Esophagus squamous epithelium (tissue), 5 donors: ENCODE measurements at places on chromosomes 5 and 9.

DNA sequence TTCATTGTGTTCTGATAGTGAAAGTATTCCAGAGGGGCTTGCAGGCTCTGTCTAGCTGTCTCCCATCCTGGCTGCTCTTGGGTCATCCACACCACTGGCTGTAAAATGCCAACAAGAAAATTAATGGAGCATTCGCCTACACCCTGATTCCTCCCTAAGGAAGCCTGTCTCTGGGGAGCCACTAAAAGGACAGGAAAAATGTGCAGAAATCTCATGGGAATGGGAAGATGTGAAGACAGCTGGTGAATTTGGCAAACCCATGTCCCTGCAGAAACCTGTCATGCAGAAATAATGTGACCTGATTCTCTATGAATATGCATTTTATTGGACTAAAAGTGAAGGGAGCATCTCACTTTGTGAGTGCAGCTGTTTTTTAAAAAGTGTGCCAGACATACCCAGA lies 265.6 kb downstream of the TUSC1 start:
- DNase-seq: no peak

DNA sequence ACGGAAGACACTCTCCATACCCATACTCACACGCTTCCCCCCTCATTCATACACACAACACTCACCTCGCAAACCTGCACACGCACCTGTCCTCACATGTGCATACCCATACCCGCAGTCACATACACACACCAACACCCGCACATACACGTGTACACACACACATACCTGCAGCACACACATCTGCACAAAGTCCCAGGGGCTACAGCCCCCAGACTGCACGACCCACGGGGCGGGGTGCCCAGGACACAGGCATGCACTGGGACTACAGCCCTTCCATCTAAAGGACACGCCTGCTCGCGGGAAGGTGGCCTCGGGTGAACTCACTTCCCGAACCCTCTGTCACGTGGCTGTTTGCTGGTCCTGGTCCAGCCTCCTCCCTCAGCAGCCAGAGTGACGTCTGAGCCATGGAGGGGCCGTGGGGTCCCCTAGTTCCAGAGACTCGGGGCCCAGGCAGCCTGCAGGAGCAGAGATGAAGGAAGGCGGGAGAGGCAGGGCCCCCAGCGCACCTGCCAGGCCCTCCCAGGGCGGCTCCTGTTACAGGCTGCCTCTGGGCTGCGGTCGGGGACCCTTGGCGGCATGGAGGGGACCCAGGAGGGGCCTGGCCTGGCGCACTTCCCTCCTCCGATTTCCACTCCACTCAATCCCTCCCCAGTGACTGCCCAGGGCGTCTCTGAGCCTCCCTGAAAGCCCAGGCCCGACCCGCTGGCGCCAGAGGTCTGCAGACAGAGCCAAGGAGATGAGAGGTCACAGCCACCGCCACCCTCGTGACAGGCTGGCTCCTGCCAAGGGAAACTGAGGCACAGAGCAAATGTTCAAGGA lies 8.1 kb downstream of the SLC12A7 start:
- DNase-seq: no peak

- DNase-seq: no peak
Observed at GRCh38 chr5:84885485-84886258, 501.0 kb upstream of the EDIL3 start.

- no peak for DNase-seq
Observed at GRCh38 chr5:110916381-110917049, 155.0 kb upstream of the TSLP start.

DNA sequence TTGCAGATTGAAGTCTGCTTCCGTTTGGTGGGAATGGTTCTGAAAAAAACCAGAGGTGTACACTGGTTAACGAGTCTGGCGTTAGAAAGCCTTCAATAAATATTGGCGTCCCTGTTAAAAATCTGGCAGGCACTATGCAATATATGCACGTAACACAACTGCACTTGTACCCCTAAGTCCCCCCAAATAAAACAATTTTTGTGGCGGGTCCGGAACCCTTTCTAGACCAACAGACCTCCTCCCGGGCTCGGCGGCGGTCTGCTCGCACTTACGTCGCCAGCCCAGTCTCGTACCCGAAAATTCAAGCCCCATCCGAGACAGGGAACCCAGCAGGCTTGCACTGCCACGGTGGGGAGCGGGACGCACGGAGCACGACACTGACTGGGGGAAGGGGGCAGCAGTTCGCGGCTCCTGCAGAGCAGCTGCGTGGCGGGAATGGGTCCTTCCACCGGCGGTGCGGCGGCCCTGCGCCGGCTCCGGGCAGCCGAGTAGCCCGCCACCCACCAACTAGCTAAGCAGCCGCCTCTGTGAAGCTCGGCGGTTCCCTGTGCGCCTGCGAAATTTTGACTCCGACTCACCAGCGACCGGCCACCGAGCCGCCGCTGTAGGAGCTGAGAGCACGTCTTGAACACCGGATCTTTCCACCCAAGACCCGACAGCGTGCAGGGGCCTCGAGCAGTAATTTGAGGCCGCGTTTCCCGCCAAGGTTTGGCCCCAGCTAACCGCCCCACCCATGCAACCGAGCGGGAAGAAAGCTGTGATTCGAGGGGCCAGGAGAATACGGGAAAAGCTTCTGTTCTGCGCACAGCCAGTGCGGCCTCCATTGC lies 3.9 kb downstream of the MCIDAS start:
- no peak for DNase-seq

DNA sequence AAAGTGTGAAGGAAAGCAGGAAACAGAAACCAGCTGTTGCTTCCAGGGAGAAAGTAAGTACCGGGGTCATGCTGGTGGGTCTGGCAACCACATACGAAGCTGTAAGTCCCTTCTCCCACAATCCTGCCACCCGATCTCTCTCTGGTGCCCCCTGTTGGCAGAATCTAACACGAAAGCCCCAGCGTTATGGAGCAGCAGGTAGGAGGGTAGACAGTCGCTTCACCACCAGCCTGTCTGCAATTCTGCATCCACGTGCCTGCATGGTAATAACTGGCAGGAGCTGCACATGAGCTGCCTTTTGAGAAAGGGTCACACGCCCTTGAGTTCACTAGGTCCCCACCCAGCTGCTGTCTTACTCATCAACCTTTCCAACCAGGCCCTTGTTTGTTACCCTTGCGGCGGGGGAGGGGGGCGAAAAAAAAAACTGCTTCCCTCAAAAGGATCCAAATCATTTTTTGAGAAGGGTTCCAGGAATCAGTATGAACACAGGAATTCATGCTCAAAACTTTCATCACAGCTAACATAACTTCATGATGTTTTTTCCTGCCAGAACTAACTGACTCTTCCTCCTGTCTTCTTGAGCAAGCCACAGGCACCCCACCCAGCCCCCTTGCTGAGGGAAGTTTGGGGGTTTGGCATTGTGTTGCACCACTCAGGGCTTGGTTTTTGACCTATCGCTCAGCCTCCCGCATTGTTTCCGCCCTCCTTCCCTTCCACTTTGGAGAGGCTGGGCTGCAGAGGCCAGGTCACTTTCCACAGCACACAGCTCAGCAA lies 19.6 kb upstream of the TMEM252 start:
- DNase-seq: no peak

- no peak for DNase-seq
Observed at GRCh38 chr5:38672059-38672788, 115.8 kb upstream of the LIFR start.

DNA sequence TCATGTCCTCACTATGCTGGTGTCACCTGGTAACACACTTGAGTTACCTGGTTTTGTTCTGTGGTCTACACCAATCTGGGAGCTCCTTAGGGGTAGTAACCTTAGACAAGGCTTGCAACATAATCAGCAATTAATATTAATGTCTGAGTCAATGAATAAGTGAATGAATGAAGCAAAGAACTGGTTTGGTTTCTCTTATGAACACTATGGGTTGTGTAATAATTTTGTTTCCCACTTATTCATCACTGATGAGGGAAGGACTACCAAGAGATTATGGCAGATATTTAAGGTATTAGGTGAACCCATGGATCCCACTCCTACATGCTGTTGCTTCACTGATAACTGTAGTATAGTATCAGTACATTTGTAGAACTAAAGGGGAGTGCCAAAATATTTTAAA lies 116.0 kb downstream of the SLC12A2 start:
- DNase-seq: no peak

- DNase-seq: no peak
Observed at GRCh38 chr9:117379341-117379740, 35.5 kb downstream of the ASTN2 start.

GRCh38 chr5:51039424-51040329 lies 343.6 kb upstream of the ISL1 start:
- DNase-seq: no peak

- no peak for DNase-seq
Observed at GRCh38 chr5:131084436-131084835, 80.6 kb downstream of the HINT1 start.

DNA sequence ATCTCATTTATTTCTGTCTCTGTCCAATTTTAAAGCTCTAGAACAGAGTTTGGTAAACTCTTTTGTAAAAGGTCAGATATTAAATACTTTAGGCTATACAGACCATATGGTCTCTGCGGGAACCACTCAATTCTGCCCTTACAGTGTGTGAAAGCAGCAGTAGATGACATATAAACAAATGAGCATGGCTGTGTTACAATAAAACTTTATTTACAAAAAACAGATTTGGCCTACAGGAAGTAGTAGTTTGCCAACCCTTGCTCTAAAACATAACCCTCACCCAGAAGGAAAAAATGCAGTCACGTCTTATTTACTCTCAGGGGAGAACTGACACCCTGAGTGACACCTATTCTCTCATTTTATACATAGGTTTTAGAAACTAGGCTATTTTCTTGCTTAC lies 220.4 kb downstream of the DEPDC1B start:
- DNase-seq: no peak

GRCh38 chr9:136443087-136443486 lies 3.4 kb upstream of the INPP5E start:
- DNase-seq: no peak

GRCh38 chr5:55303238-55303690 lies 4.2 kb downstream of the DHX29 start:
- no peak for DNase-seq

- no peak for DNase-seq
Observed at GRCh38 chr9:129983891-129984290, 59.1 kb downstream of the FNBP1 start.

DNA sequence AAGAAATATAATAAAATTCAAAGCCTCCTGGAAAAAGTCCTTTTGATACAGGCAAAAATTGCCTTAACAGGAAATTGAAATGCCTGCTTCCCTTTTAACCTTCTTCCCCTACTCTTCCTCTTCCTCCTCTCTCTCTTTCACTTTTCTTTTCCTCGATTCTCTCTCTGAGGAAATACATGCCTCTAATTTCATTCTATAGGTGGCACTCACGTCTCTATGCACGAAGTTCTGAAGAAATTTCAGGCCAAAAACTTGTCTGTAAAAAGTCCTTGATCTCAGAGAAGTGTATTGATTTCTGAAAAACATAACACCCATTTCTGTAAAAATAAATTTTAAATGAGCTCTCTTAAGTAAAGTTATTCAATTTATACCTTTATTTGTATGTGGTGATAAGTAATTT lies 371.7 kb upstream of the IRX4 start:
- DNase-seq: no peak
